ENCODE measurements at places on chromosomes 1 and 21.

GRCh38 chr1:27624467-27625178, 10.4 kb downstream of the FGR start:
- no peak for DNase-seq

- DNase-seq, result no peak
Observed at GRCh38 chr21:32249511-32250280, 29.2 kb downstream of the MIS18A start.

DNA sequence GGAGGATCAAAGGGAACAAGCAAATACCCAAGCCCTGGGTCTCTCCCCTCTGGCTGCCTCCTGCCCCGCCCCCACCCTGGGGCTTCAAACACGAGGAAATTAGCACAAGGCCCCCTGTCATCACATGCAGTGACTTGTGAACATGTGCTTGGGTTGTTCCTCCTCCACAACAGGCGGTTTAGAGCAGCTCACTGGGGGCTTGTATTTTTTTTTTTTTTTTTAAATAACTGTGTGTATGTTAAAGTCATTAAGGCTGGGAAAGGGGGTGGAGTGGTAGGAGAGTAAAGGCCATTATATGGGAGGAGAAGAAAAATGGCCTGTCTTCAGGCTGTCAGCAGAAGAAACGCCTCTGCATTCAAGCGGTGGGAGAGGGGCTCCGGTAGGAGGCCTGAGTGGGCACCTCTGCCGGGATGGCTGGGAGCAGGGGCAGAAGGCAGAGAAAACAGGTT, 64.2 kb downstream of the PLXNA2 start:
- no peak for DNase-seq

DNA sequence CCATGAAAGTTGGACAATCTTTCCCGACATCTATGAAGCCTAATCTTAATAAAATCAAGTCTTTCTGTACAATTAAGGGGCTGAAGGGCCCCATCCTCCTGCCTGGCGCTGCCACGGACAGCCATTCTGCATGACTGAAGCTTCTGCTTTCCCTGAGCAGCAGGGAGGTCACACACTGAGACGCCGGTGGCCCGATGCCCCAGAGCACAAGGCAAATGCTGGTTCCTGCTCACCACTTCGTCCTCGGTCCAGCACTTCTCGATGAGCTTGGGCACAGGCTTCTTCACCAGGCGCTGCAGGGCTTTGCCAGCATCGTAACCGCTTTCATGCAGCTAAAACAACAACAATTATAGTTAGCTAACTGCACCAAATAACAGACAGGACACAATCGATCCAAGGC, 147.8 kb downstream of the SLC45A1 start:
- DNase-seq, result no peak

DNA sequence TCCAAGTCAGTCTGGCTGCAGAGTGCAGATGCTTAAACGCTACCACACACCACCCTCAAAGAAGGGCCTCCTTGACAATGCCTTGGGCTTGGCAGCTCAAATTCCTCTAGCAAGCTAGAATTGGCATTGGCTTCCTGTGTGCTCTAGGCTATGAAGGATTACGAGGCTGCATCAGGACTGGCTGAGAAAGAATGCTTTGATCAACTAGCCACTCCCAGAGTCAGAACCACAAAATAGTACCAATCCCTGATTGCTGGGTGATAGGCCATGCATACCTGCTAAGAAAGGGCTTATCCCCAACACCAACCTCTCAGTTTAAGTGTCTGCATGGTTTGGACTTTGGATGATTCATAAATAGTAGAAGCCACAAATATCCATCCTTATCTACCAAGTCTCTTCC, 504.9 kb downstream of the OMA1 start:
- DNase-seq, result no peak

DNA sequence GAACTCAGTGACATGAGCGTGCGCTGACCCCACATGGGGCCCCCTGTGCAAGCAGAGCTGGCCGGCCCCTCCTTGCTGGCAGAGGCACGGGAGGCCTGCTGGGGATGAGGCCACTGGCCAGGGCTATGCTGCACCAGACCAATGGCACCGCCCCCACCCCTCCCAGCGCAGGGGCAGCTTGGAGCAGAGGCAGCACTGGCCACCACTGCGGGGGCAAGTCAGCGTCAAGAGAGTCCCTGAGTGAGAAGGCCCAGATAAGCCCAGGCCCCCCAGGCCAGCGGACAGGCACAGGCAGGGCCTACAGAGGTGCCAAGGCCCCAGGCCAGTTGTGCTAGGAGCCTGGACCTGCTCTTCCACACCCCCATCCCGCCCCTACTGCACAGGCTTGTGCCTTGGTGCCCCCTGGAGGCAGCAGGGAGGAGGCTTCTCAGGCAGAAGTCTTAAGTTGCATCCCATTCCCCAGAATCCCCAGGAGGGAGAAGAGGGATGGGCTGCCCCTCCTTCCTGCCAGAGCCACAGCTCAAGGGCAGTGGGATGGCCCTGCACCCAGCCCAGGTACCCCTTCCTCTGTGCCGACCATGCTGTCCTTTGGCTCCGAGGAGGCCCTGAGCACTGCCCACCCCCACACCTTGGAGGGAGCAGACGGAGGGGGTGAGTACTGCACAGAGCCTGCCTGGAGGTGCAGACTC, 35.8 kb downstream of the EPHX1 start:
- no peak for DNase-seq

DNA sequence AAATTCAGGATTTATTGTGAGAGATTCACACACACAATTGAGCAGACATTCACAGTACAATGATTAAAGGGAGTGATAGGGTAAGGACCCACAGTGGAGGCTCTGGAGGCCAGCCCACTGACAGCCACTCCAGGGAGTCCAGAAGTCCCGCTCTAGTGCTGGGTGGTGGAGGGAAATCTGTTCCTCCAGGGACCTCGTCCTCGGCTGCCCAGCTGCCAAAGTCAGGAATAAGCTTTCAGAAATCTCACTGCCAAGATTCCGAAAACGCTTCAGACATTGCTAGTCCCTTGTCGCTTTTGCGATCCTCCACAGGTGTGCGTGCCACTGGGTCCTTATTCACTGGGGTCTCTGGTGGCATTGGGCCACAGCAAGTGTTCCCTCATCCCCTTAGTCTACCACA, 2.3 kb downstream of the MX1 start:
- no peak for DNase-seq

- DNase-seq, result no peak
Observed at GRCh38 chr1:243501002-243501401, 245.2 kb downstream of the SDCCAG8 start.

DNA sequence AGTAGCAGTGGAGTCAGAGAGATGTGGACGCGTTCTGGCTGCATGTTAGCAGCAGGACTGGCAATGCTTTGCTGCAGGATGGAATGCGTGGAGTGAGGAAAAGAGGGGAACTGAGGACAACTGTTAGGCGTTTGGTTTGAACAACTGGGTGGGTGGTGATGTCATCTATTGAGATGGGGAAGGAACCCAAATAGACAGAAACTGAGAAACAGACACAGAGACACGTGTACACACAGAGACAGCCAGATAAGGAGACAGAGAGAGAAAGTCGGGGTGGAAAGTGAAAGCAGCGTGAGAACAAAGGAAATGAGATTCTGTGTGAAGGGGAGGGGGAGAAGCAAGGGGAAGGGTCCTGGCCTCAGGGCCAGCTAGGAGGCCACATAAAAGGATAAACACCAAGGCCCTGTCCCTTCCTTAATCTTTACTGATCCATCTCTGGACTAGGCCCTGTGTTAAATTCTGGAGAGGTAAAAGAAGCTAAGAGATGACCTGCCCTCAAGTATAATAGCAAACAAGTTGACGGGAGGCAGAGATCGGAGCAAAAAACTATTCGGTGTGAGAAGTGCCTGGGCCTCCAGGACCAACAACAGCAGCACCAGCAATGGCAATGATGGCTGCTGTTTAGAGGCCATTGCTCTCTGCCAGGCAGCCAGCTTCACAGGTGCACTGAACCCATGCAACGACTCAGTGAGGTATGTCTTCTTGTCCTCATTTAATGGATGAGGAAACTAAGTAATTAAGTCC, 31.6 kb downstream of the VWA5B1 start:
- DNase-seq, result no peak

- no peak for DNase-seq
Observed at GRCh38 chr1:237786066-237786719, 104.5 kb downstream of the ZP4 start.

GRCh38 chr1:16204634-16205333, 7.7 kb downstream of the ARHGEF19 start:
- DNase-seq, result no peak

- no peak for DNase-seq
Observed at GRCh38 chr1:167438171-167439138, 79.9 kb downstream of the CD247 start.

GRCh38 chr21:45302082-45303061, 14.7 kb upstream of the POFUT2 start:
- peak; percentile 39 for DNase-seq

- no peak for DNase-seq
Observed at GRCh38 chr1:151825204-151825603, 6.4 kb downstream of the RORC start.

DNA sequence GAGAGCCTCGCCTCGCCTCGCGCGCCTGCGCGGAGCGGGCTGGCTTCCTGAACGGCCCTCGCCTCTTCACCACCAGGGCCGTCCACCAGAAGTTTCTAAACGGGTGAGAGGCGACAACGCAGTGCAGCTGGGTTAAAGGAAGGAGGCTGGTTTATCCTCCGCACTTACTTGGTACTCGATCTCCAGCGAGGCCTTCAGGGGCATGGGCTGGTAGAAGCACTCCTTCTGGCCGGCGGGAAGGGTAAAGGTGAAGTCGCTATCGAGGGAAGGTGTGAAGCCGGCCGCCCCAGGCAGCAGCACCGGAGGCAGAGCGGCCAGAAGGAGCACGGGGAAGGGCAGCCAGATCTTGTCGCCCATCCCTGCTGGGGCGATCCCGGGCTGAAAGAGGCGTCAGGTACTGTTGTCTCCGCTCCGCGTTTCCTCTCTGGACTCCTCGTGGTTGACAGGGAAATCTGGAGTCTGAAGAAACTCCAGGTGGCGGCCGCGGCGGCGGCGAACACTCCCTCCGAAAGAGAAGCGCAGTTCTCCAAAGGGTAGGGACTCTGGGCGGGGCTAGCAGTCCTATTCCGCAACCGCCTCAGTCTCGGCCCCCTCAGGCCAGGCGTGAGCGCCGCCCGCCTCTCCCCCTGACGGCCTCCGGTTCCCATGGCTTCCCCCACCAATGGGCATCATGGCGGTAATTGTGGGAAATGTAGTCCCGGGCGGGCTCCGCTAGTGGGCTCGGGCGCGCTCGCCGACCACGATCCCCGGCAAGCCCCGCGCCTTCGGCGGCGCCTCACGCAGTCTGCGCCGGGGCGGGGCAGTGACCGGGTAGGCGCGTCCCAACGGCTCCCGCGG, at the start of gene TMED5:
TMED5 (minus strand) TSS at position 528 of the 837 bp plus-strand sequence; CDS start at position 357, 171 bp downstream.
- peak; percentile 90 for DNase-seq

GRCh38 chr1:29712284-29712651, 475.9 kb downstream of the PTPRU start:
- no peak for DNase-seq

DNA sequence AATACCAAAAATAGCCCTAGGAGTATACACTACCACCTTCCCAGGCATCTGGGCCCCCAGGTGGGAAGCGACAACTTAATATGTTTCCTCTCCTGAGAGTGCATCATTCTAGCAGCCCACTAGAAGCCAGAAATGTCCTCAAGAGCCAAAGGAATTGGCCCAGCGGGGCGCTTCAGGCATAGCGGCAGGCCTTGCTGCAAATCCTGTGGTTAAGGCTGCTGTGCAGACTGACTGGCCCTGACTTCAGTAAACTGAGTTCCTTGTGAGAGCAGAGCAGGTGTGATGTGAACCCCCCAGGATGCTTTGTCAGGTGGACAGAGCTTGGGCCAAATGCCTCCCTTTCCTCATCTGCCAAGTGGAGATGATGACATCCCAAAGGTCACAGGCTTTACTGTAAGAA, 29.7 kb upstream of the LDLRAP1 start:
- no peak for DNase-seq

DNA sequence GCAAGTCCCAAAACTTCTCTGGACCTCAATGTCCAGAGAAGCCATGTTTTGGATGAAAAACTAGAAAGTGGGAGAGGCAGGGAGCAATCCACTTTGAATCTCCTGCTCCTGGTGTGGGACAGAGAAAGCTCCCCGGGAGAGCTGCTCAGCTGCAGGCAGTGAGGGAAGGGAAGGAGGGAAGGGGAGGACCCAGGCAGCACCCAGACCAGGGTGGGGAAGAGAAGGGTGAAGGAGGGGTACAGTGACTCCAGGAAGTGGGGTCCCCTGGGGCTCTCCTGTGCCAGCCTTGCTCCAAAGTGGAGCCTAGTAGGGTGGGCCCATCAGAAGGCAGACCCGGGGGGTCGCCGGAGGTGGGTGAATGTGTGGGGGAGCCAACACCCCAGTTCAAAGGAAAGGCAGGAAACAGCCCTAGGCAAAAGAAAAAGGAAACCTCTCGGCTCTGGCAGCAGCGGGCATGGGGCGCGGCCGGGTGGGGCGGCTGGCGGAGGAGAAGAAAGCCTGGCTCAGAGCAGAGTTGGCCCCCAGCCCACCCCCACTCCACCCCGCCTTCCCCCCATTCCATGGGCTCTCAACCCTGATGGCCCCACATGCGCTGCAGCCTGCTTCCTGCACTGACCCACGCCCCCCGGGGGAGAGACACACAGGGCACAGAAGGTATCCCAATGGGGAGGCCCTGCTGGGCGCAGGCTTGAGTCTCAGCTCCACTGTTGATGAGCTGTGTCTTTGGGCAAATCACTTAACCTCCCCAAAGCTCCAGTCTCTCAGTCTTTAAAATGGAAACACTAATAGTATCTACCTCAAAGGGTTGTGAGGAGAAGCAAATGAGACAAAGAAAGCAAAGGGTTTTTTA, 5.7 kb downstream of the LGR6 start:
- no peak for DNase-seq

GRCh38 chr1:43267291-43267805, 2.4 kb upstream of the TMEM125 start:
- DNase-seq, result no peak

DNA sequence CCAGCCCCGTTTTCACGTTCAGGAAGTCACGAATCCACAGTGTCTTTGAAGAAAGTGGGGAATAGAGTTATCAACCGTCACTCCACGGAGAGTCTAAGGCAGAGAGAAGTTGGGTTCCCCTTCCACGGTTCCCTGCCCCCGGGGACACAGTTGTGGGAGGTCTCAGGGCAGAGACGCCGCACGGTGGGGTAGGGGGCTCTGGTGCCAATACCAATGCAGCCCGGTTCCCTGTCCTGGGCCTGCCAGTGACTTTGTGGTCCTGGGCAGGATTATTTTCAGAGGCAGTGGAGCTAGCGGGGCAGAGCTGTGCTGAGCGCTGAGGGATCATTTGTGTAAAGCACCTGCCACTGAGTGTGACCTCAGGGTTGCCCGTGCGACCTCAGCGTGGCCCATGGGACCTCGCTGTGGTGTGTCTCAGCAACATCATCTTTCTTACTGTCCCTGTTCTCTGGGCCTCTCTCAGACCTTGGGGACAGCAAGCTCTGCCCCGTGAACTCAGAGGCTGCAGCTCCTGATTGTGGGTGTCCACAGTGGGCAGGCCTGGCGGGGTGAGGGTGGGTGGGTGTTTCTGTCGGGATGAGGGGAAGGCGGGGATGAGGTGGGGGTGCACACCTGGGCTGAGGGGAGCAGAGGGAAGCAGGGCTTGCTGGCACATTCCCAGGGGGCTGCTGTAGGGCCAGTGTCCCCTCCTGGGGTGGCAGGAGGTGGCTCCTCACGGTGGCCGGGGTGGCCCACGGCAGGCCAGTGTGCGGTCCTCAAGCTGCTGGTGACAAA, 65.2 kb downstream of the AGPAT3 start:
- no peak for DNase-seq

GRCh38 chr1:205075642-205076155, 8.6 kb downstream of the TMEM81 start:
- no peak for DNase-seq
